ENCODE measurements at places on chromosomes 12 and 14.

DNA sequence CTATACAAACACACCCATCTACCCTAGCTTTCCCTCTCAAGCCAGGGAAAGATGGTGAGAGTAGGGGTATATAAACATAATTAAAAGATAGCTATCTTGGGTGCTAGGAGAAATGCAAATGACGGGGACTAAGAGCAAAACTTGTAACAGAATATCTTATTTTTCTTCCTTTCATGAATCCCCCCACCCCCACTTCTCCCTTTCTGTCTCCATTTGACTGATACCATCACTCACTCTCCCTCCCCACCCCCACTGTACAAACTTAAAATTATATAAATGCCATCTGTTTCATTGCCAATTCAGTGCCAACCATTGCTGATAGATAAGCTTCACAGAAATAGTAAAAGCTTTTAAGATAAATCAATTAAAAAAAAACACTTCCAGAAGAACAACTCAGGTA, 268.6 kb downstream of the SLC6A15 start:
- no peak for DNase-seq

DNA sequence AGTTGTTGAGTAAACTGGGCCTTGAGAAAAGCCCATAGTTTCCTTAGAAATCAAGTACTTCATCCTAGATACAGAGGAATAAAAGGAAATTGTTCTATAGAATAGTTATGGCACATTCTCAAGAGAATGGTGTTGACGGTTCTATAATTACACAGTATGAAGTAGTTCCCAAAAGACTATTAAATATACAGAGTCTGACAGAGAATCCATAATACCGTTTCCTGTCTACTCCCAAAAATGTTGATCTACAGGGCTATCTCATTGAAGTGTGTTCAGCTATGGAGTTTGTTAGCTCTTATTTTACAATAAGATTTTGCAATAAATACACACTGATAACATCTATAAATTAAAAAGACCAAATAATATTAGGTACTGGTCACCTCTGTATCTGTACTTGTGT, 799.7 kb downstream of the RPS29 start:
- no peak for DNase-seq

DNA sequence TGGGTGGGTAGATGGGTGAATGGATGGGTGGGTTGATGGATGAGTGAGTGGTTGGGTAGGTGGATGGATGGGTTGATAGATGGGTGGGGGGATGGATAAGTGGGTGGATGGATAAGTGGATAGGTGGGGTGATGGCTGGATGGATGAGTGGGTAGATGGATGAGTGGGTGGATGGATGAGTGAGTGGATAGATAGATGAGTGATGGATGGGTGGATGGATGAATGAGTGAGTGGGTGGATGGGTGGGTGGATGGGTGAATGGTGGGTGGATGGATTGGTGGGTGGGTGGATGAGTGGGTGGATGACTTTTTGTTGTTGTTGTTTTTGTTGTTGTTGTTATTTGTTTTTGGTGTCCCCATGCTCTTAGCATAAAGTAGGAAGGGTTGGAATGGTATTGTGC, 45.5 kb downstream of the TBX5 start:
- no peak for DNase-seq

DNA sequence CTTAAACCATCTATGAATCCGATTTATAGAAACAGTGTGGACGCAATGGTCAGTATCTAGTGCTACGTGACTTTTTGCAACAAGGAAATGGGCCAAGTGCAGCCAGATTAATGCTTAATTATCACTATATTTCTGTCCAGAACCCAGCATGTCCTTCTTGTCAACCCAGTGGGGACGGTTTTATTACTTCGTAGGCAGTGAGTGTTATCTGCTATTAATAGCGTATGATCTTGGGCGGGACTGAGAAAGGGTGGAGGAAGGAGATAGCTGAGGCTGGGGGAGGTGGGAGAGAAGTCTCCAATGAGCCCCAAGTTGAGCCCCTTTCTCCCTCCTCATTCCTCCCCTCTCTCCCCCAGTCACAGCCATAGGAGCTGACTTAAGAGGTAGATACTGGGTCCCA, 59.7 kb upstream of the FAM222A start:
- DNase-seq: no peak

DNA sequence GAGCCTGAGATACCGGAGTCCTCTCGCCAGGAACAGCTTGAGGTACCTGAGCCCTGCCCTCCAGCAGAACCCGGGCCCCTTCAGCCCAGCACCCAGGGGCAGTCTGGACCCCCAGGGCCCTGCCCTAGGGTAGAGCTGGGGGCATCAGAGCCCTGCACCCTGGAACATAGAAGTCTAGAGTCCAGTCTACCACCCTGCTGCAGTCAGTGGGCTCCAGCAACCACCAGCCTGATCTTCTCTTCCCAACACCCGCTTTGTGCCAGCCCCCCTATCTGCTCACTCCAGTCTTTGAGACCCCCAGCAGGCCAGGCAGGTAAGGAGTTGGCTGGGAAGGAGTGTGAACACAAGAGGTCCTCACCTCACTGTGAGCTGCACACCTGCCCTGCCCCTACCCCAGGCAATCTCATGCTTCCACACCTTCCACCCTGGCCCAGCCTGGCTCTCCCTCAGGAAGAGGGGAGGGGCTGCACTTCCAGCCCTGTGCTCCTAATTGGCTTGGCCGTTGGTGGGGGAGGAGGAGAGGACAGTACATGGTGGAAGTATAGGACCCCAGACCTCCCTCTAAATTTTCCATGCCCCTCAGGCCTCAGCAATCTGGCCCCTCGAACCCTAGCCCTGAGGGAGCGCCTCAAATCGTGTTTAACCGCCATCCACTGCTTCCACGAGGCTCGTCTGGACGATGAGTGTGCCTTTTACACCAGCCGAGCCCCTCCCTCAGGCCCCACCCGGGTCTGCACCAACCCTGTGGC, 6.2 kb downstream of the C1QL4 start:
- no peak for DNase-seq

- DNase-seq: no peak
These were observed 237.6 kb downstream of the BCAT1 start for GRCh38 chr12:24711056-24712008.

DNA sequence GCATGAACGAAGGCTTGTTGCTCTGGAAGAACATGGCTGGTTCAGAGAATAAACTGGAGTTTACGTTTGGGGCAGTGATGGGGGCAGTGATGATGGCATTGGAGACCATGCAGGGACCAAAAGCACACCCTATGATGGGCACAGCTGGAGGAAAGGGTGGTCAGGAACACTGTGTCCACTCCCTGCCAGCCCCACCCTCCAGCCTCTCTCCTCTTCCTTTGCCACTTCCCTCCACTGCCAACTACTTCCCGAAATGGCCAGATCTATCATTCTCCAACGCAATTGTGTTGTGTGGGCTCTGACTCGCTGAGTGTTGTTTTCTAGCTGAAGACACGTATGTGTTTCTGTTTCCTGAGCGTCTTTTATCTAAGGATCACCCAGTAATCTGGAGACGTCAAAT, 39.3 kb upstream of the GSG1 start:
- DNase-seq: no peak

GRCh38 chr14:51079085-51079484, 15.8 kb downstream of the TRIM9 start:
- no peak for DNase-seq

DNA sequence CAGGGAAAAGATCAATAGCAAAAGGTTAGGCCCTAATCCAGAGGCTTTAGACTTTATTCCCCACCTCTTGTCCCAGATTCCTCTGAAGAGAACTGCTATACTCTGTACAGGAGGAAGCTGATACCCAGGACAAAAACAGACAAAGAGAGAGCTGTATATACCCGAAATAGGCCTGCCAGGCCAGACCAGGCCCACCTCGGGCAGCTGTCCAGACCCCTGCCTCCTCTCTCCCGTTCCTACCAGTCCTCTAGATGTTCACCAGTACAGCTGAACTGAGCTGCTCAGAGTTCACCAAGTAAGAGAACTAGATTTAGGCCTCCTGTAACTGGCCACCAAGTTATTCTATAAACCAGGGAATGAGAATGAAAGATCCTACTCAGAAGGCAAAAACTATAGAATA, 4.7 kb downstream of the CHD4 start:
- no peak for DNase-seq

GRCh38 chr12:100826323-100826722, 31.7 kb downstream of the ANO4 start:
- DNase-seq: no peak

DNA sequence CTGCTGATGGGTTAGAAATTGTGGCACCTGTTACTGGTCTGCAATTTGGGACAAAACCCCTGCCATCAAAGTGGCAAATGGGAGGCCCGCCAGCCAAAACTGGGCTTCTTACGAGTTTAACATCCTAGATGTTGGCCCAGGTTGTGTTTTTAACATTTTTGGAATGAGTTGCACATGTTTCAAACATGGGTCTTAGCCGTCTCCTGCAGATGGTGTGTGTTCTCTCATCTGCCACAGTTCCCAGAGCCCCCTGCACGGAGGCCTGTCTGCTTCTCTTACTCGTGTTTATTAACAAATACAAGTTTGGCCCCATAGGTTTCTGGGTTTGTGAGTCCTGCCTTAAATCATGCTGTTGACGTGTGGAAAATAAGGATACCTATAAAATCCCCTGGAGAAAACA, 46.5 kb downstream of the CACNA2D4 start:
- no peak for DNase-seq

- no peak for DNase-seq
These were observed 108.4 kb downstream of the PPP1R12A start for GRCh38 chr12:79826267-79827128.

GRCh38 chr14:56057071-56057741, 61.0 kb upstream of the PELI2 start:
- no peak for DNase-seq

DNA sequence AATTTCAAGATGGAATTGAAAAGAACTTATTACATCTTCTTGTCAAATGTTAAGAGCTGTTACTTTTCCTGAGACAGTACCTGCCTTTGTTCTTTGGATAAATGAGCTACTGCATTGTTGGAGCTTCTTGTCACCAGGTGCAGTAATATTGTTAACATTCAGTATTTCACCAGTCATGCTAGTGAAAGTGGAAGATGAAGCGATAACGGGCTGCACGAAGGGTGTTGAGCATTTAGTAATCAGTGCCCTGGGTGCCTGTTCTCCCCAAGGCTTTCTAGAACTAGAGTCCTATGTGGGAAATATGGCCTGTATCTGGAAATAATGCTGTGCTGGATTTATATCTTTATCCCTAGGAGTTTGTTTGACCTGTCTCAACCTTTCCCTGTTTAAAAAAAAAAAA, 83.2 kb downstream of the PPP2R5C start:
- DNase-seq: no peak

GRCh38 chr12:67690656-67691055, 42.1 kb downstream of the DYRK2 start:
- no peak for DNase-seq

- no peak for DNase-seq
These were observed 647 bp upstream of the SIX1 start for GRCh38 chr14:60649875-60650372.

- no peak for DNase-seq
These were observed 257.9 kb downstream of the SSPN start for GRCh38 chr12:26453246-26453645.

GRCh38 chr12:123056053-123056452, 75.6 kb downstream of the ARL6IP4 start:
- DNase-seq: no peak

GRCh38 chr14:93267149-93267711, 60.2 kb downstream of the UBR7 start:
- no peak for DNase-seq

DNA sequence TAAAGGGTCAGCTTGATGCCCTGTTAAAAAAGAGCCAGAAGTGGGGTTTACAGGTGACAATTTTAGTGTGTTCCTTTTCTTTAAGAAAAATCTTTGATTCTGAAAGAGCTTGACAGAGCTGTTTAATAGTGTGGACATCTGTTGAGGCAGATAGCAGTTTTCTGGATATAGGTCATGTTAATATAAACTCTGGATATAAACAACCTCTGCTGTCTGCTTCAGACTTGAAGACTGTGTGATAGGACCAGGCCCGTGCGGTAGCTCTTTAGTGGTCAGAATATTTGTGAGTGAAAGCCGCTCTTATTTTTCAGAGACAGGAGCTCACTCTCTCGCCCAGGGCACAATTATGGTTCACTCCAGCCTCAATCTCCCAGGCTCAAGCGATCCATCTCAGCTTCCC, 439.9 kb upstream of the RGS6 start:
- DNase-seq: no peak

DNA sequence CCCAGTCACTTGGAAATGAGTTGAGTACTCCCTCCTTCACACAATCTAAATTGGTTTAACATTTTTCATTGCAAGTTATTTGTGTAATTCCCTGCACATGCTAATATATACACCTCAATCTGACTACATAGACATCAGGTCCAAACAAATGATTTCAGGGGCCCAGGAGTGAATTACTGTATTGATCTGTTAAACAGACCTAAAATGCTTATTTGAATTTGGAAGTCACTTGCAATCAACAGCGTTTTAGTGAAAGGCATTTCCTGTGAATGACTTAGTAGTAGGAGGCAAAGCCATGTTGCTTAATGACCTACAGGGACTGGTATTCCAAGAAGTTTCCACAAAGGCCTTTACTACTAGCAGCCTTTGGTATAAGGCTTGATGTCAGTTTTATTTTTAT, 22.6 kb upstream of the SLC15A5 start:
- no peak for DNase-seq

- no peak for DNase-seq
These were observed 84.5 kb upstream of the CDKN3 start for GRCh38 chr14:54312166-54312801.

GRCh38 chr12:132614861-132615578, 3.6 kb upstream of the P2RX2 start:
- peak; percentile 72 for DNase-seq

GRCh38 chr14:75561013-75561432, 17.4 kb upstream of the FLVCR2 start:
- DNase-seq: peak; percentile 30

DNA sequence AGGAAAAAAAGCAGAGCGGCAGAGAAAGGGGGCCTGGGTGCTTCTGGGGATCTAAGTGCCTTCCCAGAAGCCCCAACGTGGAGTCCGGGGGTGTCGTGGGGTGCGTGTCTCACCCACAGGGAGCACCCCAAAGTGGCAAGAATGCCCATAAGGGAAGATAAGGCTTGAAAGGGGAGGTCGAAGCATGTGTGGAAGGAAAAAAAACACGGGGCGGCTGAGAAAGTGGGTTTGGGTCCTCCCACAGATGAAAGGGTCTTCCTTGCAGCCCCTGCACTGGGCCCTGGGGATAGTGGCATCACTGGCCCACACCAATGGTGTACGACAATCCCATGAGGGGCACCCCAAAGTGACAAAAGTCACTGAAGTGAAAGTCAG, 275.5 kb downstream of the ALG10 start:
- DNase-seq: no peak

DNA sequence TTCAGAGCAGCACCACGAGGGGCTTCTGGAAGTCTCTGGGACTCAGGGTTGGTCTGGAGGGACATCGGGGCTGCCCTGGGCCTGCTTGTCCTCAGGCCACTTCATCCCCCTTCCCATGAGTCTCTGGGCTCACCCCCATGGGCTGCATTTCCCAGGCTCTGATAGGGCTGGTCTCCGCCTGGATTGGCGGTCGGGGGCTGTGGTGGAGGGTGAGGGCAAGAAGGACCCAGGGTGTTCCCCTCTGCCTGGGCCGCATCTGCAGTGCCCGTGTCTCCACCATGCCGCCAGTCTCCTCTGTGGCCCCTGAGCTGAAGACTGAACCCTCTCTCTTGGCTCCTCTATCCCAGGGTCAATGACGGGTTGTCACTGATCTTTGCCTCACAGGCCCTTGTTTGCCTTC, 242.1 kb downstream of the ADGRD1 start:
- DNase-seq: no peak
